ENCODE measurements at places on chromosomes 1 and 21.

GRCh38 chr1:220696863-220697231 is 6.7 kb downstream of the C1orf115 start:
- H3K27me3 ChIP-seq = no peaks in the 10 kb centered on the region
- peaks cover 7% of the 10 kb centered on the region for H3K4me1 ChIP-seq
- H3K27ac ChIP-seq = no peak overlapping the region
- H3K36me3 ChIP-seq = no peaks in the 10 kb centered on the region

DNA sequence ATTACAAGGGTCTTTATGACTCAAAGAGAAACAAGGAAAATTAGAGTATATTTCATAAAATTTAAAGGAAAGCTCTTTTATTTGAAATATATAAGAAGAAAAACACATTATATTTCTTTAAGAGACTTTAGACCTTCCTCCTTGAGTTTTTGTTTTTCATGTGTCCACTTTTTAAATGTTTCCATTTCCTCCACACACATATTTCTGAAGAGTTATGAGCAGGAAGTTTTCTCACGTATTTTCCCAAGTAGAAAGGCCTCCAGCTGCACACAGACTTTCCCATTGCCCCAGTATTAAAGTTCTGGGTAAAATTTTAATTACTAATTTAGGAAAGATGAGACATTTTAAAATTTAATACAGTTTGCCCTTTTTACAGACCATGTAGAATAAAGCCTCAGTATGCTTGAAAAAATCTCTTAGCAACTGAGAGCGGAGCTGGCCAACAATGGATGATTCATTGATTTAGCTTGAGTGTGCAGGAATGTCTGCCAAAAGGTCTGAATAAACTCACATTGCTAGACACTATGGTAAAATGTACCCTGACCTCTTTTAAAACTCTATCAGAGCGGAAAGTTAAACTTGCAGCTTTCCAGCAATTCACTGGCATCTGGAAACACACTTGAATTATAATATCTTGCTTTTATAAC is 57.9 kb downstream of the DDAH1 start:
- H3K4me3 ChIP-seq = no peak overlapping the region
- H3K27me3 ChIP-seq = no peaks in the 10 kb centered on the region
- DNase-seq = peak; percentile 56
- H3K4me1 ChIP-seq = no peaks in the 10 kb centered on the region
- no peaks in the 10 kb centered on the region for H3K36me3 ChIP-seq

GRCh38 chr1:235640580-235640979 is 9.0 kb downstream of the GNG4 start:
- H3K27me3 ChIP-seq = no peaks in the 10 kb centered on the region
- H3K27ac ChIP-seq = no peak overlapping the region
- no peak for DNase-seq
- peaks cover 12% of the 10 kb centered on the region for H3K4me1 ChIP-seq
- peaks cover 12% of the 10 kb centered on the region for H3K36me3 ChIP-seq

DNA sequence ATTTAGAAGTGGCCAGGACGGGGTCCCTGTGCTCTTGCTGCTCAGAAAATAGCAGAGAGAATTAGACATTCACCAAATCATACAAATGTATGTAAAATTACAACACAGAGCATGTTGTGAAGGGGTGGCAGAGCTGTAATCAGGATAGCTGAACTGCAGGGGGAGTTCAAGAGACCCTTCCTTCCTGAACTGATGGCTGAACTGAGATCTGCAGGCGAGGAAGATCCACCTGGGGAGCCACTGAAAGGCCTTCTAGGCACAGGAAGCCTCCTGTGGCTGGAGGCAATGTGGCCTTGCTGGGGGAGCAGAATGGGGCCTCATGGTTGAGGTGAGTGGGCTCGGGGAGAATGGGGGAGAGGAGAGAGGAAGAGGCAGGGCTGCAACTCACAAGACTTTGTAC is 216.5 kb downstream of the PRDM2 start:
- H3K27ac ChIP-seq = no peak overlapping the region
- H3K4me3 ChIP-seq = no peak overlapping the region
- H3K36me3 ChIP-seq = no peaks in the 10 kb centered on the region

- no peak for DNase-seq
- H3K27me3 ChIP-seq = no peaks in the 10 kb centered on the region
- H3K36me3 ChIP-seq = peaks cover 22% of the 10 kb centered on the region
- H3K27ac ChIP-seq = no peak overlapping the region
- peaks cover 12% of the 10 kb centered on the region for H3K4me1 ChIP-seq
Observed at GRCh38 chr1:2594001-2594640, 7.5 kb downstream of the PRXL2B start.

DNA sequence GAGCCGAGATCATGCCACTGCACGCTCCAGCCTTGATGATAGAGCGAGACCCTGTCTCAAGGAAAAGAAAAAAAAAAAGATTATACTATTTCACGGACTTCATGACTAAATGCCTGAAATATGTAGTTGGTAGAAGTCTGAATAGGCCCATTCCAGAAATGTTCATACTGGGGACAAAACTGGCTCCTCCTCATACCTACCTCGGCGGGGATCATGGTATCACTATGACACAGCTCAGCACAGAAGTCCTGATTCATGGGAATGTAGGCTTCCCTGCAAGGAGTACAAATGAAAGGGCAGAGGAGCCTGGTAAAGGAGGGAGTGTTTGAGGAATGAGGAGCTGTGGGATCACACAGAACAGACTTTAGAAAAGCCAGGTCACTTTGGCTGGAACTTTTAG is 5.0 kb downstream of the SPATA46 start:
- H3K4me1 ChIP-seq = peaks cover 17% of the 10 kb centered on the region
- H3K4me3 ChIP-seq = no peak overlapping the region
- H3K27me3 ChIP-seq = no peaks in the 10 kb centered on the region
- H3K36me3 ChIP-seq = peaks cover 20% of the 10 kb centered on the region
- no peak for DNase-seq

DNA sequence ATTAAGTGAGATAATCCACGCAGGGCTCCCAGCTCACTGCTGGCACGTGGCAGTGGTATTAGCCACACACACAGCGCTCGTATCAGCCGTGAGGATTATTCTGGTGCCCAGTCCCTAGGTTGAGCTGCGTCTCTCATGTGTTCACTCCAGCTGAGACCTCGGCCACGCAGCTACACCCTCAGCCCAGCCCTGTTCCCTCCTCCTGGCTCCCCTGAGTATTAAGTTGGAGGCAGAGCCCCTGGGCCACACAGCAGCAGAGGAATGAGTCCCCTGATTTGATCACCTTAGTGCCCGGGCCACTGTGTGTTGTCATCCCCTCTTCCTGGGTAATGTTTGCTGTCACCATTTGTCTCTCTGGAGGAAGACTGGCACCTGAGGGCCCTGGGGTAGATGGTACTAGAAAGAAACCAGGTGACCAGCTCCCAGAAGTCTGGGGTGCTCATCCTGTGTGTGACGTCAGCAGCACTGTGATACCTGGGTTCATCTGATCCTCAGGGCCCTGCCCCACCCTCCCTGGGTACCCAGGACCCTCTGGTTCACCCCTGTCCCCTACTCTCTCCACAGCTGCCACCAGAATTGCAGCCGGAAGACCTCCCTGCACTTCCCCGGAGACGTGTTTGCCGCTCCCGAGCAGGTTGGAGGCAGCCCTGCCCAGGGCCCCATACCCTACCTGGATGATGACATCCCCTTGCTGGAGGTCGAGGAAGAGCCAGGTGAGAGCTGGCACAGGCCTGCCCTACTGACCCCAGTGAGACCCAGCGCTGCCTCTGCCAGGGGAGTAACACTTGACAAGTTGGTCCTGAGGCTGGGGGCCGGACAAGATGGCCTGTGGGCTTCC is 40.1 kb downstream of the DISP3 start:
- DNase-seq = no peak
- H3K27me3 ChIP-seq = no peaks in the 10 kb centered on the region
- no peaks in the 10 kb centered on the region for H3K4me1 ChIP-seq

GRCh38 chr1:163308811-163309210 is 12.9 kb upstream of the NUF2 start:
- H3K27ac ChIP-seq = no peak overlapping the region
- no peaks in the 10 kb centered on the region for H3K27me3 ChIP-seq
- no peak overlapping the region for H3K4me3 ChIP-seq
- H3K4me1 ChIP-seq = no peaks in the 10 kb centered on the region
- H3K36me3 ChIP-seq = no peaks in the 10 kb centered on the region

- H3K36me3 ChIP-seq = no peaks in the 10 kb centered on the region
- H3K27ac ChIP-seq = no peak overlapping the region
- H3K27me3 ChIP-seq = no peaks in the 10 kb centered on the region
- no peak for DNase-seq
Observed at GRCh38 chr1:17286646-17287045, 21.4 kb upstream of the PADI4 start.

GRCh38 chr1:100219883-100220282 is 29.8 kb downstream of the DBT start:
- H3K27ac ChIP-seq = no peak overlapping the region
- H3K27me3 ChIP-seq = no peaks in the 10 kb centered on the region
- H3K4me1 ChIP-seq = no peaks in the 10 kb centered on the region
- H3K4me3 ChIP-seq = no peak overlapping the region
- peaks cover 8% of the 10 kb centered on the region for H3K36me3 ChIP-seq

- H3K4me1 ChIP-seq = no peaks in the 10 kb centered on the region
- no peak overlapping the region for H3K4me3 ChIP-seq
- H3K27me3 ChIP-seq = no peaks in the 10 kb centered on the region
- no peaks in the 10 kb centered on the region for H3K36me3 ChIP-seq
Observed at GRCh38 chr1:64231153-64231552, 27.7 kb downstream of the UBE2U start.

DNA sequence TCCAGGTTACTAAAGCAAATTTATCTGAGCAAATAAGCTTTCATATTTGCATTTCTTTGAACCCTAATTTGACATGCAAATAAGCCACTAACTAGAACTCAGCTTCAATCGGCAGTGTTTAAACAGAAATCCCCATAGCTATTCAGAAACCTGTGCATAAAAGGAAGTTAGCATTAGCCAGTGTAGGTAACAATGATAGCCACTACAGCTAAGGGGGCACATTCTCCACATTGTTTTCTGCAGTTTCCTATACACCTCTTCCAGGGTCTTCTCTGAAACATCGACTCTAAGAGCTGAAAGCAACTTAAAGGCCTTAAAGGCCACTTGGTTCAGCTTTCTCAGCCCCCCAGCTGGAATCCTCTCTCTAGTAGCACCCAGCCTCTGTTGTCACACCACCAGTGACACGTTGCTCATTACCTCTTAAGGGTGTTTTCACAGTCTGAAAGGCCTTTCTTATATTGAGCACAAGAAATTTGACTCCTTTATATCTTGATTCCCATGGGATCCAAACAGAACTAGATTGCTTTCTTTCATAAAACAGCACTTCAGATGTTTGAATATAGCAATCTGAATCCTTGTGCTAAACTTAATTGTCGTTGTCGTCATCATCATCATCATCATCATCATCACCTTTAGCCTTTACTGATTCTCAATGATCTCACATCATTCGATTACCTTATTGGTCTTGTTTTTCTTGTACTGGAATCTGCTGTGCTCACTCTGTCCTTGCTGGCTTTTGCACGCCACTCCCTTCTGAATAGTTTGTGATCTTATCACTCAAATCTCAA is 93.9 kb upstream of the DAB1 start:
- no peaks in the 10 kb centered on the region for H3K36me3 ChIP-seq
- no peaks in the 10 kb centered on the region for H3K27me3 ChIP-seq
- DNase-seq = no peak
- no peak overlapping the region for H3K4me3 ChIP-seq
- H3K4me1 ChIP-seq = no peaks in the 10 kb centered on the region
- H3K27ac ChIP-seq = no peak overlapping the region

DNA sequence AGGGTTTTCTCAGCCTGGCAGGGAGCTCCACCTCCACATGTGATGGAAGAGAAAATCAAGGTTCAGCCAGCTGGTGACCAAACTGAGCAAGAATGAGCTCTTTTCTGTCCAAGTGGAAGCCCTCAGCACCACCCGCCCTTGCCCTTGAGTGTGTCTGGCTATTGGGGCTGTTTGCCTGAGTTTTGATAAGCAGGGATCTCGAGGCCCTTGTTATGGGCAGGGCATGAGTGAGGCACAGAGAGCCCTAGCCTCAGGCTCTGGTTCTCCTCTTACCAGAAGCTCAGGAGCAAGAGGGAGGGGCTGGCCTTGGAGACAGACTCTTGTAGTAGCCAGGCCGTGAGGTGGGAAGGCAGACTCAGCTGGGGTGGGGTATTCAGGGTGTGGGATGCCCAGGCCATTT is 37.5 kb upstream of the ARF1 start:
- no peaks in the 10 kb centered on the region for H3K36me3 ChIP-seq
- no peak for DNase-seq
- no peaks in the 10 kb centered on the region for H3K27me3 ChIP-seq
- no peak overlapping the region for H3K4me3 ChIP-seq
- no peaks in the 10 kb centered on the region for H3K4me1 ChIP-seq
- H3K27ac ChIP-seq = no peak overlapping the region

DNA sequence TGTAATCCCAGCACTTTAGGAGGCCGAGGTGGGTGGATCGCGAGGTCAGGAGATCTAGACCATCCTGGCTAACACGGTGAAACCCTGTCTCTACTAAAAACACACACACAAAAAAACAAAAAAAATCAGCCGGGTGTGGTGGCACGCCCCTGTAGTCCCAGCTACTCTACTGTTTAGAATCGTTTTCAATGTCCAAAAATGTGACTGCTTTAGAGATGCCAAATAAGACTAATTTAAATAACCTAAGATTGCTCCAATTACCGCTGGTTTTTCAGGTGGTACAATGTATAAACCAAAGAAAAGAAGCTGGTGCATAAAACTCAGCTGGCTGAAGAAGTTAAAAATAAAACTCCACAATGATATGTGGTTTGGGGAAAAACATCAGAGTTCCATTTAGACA is 132.0 kb downstream of the RERE start:
- no peaks in the 10 kb centered on the region for H3K36me3 ChIP-seq
- no peak overlapping the region for H3K4me3 ChIP-seq
- H3K4me1 ChIP-seq = no peaks in the 10 kb centered on the region
- no peak for DNase-seq
- no peaks in the 10 kb centered on the region for H3K27me3 ChIP-seq

DNA sequence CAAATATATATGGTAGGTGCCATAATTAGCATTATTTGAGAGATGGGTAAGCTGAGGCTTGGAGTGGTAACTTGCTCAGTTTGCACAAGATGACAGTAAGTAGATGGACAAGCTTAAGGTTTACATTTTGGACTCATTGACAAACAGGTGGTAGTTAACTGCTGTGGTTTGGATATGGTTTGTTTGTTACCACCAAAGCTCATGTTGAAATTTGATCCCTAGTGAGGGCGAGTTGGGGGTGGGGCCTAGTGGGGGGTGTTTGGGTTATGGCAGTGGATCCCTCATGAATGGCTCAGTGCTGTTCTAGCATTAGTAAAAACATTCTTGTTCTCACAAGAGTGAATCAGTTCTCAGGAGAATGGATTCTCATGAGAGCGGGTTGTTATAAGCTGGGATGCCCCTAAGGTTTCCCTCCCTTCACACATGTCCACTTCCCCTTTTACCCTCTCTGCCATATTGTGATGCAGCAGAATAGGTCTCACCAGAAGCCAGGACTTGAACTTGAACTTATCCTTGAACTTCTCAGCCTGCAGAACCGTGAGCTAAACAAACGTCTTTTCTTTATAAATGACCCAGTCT is 6.6 kb upstream of the PRRX1 start:
- H3K27me3 ChIP-seq = peaks cover 40% of the 10 kb centered on the region
- H3K36me3 ChIP-seq = no peaks in the 10 kb centered on the region
- peaks cover 25% of the 10 kb centered on the region for H3K4me1 ChIP-seq
- H3K27ac ChIP-seq = no peak overlapping the region

DNA sequence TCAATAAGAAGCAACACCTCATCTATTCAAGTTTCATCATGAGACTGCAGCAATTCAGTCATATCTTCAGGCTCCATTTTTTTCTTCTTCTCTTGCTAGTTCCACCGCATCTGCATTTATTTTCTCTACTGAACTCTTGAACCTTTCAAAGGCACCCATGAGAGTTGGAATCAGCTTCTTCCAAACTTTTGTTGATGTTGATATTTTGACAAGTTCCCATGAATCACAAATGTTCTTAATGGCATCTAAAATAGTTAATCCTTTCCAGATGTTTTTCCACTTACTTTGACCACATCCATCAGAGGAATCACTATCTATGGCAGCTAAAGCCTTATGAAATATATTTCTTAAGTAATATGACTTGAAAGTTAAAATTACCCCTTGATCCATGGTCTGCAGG is 434.3 kb downstream of the GPATCH2 start:
- no peak for DNase-seq
- H3K36me3 ChIP-seq = no peaks in the 10 kb centered on the region
- H3K4me3 ChIP-seq = no peak overlapping the region
- H3K4me1 ChIP-seq = no peaks in the 10 kb centered on the region

Data from spinal cord (tissue), 10 donors.